Muscle of back (tissue), 13 donors: ENCODE measurements at places on chromosomes 7 and 10. TPM values are rescaled to one million over a fixed set of nuclear protein-coding genes. Genes with fewer than 3 reads are reported as not detected.
A peak's percentile ranks its signal among the peaks of the same experiment; 100 is the strongest.

DNA sequence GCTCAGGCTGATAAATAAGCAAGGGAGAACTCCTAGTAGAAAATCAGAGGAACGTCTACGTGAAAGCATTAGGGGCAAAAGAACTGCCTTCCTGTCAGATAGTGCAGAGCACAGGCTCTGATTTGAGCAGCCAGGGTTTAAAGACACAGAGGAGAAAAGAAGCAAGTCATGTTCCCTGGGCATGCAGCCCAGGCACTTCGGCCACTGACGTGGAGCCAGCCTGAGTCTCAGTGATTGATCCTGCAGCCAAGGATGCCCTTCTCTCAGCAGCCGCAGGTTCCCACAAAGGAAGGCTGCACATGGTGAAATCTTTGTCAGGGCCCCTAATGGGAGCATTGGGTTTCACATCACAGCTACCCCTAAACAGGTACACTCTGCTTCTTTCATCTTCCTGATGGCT is 161.7 kb upstream of the HPS1 start:
- peak; percentile 31 for DNase-seq

GRCh38 chr7:134514663-134515062 is 12.7 kb upstream of the AKR1B10 start:
- DNase-seq, result peak; percentile 63

GRCh38 chr7:50914460-50914859 is 131.8 kb upstream of the GRB10 start:
- no peak for DNase-seq

- peak; percentile 45 for DNase-seq
Observed at GRCh38 chr7:17502213-17503060, 204.0 kb downstream of the AHR start.

GRCh38 chr7:141974831-141975230 is 1.3 kb upstream of the TAS2R38 start:
- no peak for DNase-seq

Gene WAC
- 93.4 TPM for polyA plus RNA-seq

Gene PSTK
- 3.4 TPM for polyA plus RNA-seq

Gene LRRD1
- polyA plus RNA-seq, result 0.75 TPM
